HT1080 (cell line): ENCODE measurements at places on chromosomes 13 and 19.

- DNase-seq, result peak; percentile 93
Observed at GRCh38 chr13:50244713-50245574, 229.7 kb downstream of the KCNRG start.

GRCh38 chr19:11479090-11479897 lies 1.6 kb downstream of the ELAVL3 start:
- DNase-seq, result no peak

- DNase-seq, result no peak
Observed at GRCh38 chr19:1674293-1674679, 21.9 kb upstream of the TCF3 start.

- DNase-seq, result peak; percentile 87
Observed at GRCh38 chr13:35139591-35139990, 197.5 kb downstream of the NBEA start.

DNA sequence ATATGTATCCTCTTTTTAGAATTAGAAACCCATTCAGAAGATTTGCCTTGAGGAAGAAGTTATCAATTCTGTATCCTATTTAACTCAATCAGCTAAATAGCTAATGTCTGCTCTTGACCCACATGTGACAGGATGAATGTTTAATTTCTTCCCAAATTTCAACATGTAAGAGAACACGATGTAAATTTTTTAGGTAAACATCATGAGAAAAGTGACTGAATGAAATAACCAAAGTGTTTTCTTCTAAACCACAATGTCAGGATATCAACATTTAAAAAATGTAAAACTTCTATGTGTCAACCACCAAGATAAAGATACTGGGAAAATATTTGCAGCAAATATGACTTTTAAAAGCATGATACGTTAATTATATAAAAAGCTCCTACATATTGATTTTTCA lies 302.4 kb downstream of the DCT start:
- no peak for DNase-seq

GRCh38 chr13:41315443-41316047 lies 4.5 kb downstream of the NAA16 start:
- no peak for DNase-seq

- DNase-seq, result no peak
Observed at GRCh38 chr19:15149737-15150136, 42.5 kb downstream of the SYDE1 start.

- peak; percentile 20 for DNase-seq
Observed at GRCh38 chr13:36193151-36193855, 21.1 kb downstream of the SOHLH2 start.

GRCh38 chr19:51552996-51553725 lies 17.9 kb upstream of the ZNF175 start:
- DNase-seq, result peak; percentile 35
